ENCODE measurements at places on chromosomes 13 and 19.

DNA sequence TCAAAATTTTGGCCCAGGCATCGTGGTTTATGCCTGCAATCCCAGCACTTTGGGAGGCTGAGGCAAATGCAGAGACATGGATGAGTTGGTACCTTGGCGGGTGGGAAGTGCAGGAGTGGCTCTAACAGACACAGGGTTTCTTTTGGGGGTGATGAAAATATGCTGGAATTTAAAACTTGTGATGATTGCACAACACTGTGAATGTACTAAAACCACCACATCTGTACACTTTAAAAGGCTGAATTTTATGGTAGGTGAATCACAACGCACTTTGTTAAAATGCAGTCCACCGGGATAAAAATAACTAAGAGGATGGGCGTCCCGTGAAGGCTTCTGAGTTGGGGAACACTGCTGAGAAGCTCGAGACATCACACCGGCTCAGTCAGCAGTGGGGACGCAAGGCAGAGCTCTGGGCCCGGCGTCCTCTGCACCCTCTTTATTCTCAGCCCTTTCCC is 47.1 kb downstream of the MLLT1 start:
- DNase-seq = peak; percentile 95

GRCh38 chr13:41061075-41061913 is at the start of gene WBP4:
TSS of gene WBP4 (plus strand) at chr13:41061509. CDS start at chr13:41061674, 165 bp downstream.
- DNase-seq = peak; percentile 97

DNA sequence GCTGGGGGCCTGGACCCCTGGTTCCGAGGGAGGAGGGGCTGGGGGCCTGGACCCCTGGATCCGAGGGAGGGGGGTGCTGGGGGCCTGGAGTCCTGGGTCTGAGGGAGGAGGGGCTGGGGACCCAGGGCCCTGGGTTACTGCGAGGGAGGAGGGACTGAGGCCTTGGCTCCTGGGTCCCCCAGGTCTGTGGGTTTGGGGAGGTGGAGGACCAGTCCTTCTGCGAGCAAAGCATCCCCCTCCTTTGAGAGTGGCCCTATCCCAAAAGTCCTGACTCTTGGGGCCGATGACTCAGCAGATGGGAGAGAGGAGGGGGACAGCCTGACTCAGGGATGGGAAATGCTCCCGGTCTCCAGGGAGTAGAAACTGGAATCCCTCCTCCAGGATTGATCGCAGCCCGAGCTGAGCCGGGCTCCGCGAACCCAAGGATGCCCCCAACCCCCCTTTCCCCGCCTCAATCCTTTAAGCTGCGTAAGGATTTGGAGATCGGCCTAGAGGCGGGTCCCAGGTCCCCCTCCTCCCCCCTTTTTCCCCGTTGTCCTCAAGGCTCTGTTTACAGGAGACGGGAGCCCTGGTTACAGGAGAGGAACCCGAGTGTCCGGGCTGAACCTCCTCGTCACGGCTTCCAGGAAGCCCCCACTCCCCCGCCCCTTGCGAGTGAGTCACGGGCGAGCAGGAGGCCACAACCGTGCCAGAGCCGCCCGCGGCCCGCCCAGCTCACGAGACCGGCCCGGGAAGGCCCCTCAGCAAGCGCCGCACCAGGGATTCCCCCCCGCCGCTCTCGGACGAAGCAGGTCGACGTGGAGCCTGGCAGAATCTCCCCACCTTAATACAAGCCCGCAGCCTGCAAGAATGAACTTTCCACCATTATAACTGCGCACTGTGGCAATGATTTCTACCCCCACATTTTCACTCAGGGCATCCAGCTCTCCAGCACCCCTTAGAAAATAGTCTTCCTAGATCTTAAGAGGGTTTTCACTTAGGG is 3.0 kb upstream of the ZFP36 start:
- DNase-seq = peak; percentile 100

DNA sequence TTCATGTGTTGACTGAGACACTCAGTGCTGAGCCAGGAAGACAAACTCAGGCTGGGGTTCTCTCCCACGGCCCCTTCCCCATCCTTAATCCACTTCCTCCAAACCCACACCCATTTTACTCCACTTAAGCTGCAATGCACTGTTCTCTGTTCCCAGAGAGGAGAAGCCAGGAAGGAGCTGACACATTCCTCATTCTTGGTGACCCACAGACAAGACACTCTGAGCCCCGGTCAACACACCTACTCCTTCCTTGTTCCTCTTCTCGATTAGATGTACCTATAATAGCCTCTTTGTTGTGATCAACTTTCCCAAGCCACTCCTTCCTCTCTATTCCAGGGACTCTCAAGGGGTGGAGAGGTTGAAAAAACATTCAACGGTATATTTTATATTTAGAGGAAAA is 47.1 kb downstream of the INSR start:
- no peak for DNase-seq

Data from fibroblast of skin of right biceps (primary cell).